ENCODE measurements at places on chromosomes 16 and 17. TPM values are rescaled to one million over a fixed set of nuclear protein-coding genes. Genes with fewer than 3 reads are reported as not detected.

The FOXC2 gene
- not detected for total RNA-seq

The TMC8 gene
- 234 TPM for total RNA-seq

The KRT33A gene
- not detected for total RNA-seq

- no peak for DNase-seq
Observed at GRCh38 chr17:79666111-79666510, 55.3 kb upstream of the RBFOX3 start.

GRCh38 chr16:28285649-28286048, 6.7 kb upstream of the SBK1 start:
- no peak for DNase-seq

DNA sequence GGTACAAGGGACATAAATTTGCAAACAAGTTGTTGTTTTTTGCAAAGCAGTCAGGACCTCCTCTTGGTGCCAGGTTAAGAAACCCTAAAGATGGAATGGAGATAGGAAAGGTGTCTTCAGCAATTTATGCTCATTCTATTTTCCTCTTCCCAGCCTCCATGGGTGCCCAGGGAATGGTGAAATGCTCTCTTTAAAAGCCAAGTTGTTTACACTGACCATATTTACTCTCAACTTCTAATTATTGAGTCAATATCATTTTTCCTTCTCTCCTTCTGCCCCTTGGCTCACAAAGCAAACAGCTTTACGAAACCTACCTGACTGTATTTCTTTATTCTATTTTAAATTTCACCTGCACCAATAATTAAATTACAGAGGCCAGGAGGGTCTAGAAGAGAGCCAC, 138.5 kb upstream of the IRX3 start:
- DNase-seq: no peak

DNA sequence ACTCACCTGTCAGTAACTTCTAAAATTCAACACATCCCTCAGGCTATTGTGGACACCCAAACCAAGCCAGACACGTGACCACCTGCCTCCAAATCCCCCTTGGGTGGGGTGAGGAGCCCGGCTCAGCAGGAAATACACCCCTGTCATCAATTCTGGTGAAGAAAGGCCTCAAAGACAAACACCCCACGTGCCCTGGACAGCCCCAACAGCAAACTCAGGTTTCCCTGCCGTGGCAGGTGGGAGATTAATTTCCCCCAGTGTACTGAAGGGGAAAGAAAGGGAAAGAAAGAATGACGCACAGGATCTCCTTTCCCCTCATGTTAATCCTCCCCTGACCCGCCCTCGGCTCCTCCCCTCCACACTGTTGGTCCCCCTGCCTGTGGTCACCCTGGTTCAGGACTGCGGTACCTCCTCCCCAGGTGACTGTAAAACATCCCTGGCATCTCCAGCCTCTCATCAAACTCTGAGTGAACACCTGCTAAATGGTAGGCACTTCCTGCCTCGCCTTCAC, 98.3 kb downstream of the ZNF423 start:
- DNase-seq: no peak

- DNase-seq: no peak
Observed at GRCh38 chr17:7207120-7208001, 12.3 kb downstream of the DLG4 start.

- no peak for DNase-seq
Observed at GRCh38 chr17:11999696-12000095, 2.4 kb upstream of the ZNF18 start.

All from activated T-helper 1 cell treated with anti-CD3 and anti-CD28 coated beads, Interleukin-12 subunit alpha, Interleukin-12 subunit beta, Interleukin-2, Interleukin-4 antibody, amounts not matched to agents 30 ng/mL and 10 ng/mL and 1 ng/mL, durations not matched to agents 14 hours and 24 hours and 36 hours (primary cell).